ENCODE measurements at places on chromosomes 3 and 15.

GRCh38 chr3:52856666-52857065 is 21.8 kb upstream of the MUSTN1 start:
- DNase-seq, result no peak

GRCh38 chr3:152177757-152178156 is 91.0 kb upstream of the MBNL1 start:
- DNase-seq, result no peak

DNA sequence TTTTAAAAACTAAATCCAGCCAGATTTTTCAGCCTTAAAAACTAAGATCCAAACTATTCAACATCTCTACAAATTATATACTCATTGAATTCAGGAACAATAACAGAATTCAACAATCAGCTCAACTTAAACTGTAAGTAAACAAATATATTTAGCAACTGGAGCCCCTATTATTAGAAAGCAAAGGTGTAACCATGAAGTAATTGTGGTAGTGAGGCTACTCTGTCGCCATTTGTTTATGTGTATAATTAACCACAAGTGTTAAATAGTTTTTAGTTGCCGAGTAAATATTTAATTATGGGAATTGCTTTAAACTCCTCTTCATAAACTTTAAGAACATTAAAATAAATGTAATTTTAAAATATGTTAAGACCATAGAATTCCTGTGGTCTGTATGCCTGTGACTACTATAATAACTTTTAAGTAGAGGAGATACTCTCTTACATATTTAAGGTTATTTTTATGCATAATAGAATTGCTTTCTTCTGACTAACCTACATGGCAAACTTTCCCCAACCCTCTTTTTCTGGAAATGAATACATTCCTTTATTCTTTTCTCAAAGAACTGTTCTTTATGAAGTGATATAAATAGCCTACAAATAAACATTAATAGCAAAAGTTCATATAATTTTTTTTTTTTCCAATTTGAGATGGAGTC is 51.2 kb downstream of the MFN1 start:
- DNase-seq, result no peak

- no peak for DNase-seq
Measured at GRCh38 chr3:10529809-10530208, 24.4 kb upstream of the ATP2B2 start.

- DNase-seq, result no peak
Measured at GRCh38 chr3:110568246-110568645, 503.4 kb upstream of the NECTIN3 start.

- DNase-seq, result no peak
Measured at GRCh38 chr3:52095990-52096775, 39.8 kb upstream of the DUSP7 start.

GRCh38 chr3:178482981-178483380 is 53.3 kb upstream of the KCNMB2 start:
- DNase-seq, result no peak

DNA sequence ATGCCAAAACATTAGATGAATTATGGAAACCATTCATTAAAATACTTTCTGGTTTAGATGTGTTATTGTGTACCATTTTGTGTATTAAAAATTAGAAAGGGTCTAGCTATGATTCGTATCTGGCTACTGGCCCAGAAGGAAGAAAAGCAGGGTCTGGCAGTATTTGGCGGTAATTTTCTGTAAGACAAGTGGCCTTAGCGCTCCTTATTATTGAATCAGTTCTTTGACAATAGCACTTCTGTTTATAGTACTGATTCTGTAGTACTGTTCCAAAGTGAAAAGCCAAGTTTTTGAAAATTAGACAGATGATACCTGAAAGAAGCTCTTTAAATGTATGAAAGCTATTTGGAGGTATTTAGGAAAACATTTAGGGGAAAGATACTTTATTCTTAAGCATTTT is 10.2 kb downstream of the GLCE start:
- DNase-seq, result no peak

DNA sequence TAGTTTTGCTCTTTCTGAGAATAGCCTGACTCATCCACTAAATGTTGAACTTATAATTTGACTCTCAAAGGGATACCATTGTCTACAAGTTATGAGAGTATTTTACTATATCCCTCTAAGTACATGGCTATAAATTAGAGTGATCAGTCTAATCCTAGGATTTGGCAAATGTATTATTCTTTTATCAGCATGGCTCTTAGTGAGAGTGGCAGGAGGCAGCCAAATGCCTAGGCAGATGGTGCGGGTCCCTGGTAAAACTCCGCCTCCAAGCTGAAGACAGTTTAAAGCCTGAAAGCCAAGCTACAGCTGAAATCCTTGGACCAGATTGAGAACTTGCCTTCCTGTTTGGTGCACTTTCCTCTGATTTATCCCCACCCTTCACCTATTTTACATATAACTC is 631.8 kb downstream of the SQOR start:
- no peak for DNase-seq

DNA sequence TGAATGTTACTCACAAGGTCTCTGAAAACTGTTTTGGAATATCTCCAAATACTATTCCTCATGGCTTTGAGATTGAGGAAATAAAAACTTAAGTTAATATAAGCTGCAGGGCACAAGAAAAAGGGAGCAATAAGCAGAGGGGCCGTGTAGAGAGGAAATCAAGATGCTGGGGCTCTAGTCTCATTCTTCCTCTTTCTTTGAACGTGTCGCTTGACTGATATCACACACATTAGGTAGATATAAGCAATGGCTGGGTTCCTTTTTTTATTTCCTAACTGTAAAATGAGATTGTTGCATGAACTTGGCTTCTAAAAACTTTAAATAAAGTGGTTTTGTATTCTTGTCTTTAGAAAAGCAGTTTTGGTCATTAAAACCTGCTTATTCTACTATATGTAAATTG is 326.7 kb upstream of the ROPN1 start:
- no peak for DNase-seq

GRCh38 chr3:197950677-197951061 is 679 bp downstream of the RPL35A start:
- no peak for DNase-seq

DNA sequence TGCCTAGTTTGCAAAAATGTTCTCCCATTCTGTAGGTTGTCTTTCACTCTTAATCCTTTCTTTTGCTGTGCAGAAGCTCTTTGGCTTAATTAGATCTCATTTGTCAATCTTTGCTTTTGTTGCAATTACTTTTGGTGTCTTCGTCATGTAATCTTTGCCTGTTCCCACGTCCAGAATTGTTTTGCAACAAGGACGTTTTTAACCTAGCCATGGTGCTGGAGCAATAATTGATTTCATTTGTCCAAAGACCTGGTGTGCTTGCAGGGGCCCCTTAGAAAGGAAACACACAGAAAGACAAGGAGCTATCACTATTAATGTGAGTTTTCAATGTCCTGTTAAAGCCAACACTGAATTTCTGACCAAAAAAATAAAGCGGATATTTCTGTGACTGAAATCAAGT is 89.1 kb upstream of the GALNT15 start:
- no peak for DNase-seq

- DNase-seq, result no peak
Measured at GRCh38 chr3:178260887-178261565, 275.2 kb upstream of the KCNMB2 start.

GRCh38 chr3:130428871-130429712 is 83.6 kb downstream of the COL6A5 start:
- no peak for DNase-seq

DNA sequence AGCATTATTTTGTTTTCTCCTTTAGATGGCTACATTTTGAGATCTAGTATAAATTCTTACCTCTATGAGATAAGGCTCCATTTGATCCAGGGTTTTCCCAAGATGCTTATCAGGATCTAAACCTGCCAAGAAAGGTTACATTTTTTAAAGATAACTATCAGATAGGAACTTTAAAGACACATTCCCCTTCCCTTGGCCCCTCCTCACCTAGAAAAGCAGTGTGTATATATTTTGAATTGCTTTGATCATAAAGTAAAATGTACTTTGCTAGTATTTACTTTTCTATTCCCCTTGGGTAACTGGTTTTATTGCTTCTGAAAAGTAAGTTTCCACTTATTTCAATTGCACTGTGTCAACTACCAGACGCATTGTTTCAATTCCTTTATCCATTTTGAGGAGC is 135.2 kb downstream of the DPH6 start:
- DNase-seq, result no peak

DNA sequence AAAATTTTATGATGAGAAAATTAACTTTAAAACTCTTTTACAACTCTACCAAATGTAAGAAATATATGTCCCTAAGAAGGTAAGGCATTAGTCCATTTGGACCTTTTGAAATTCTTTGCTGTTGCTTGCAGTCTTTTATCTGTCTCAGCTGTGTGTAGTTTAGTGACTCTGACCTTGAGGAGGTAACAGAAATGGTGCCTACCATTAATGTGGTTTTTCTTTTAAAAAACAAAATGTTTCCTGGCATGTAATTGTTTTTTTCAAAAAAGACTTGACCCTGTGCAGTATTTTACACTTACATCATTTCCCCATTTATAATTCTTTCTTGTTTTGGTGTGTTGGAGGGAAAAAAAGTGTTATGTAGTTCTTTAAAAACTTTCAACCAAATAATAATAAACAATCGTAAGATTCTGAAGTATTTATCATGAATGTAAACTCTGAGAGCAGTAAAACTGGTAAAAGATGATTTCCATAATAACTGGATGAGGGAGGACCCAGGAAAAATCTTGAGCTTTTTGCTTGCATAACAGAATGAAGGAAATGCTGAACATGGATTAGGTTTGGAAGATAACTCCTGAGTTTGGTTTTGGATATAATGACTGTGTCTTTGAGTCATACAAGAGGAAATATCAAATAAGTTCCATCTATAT is 225.1 kb downstream of the CHST2 start:
- no peak for DNase-seq

DNA sequence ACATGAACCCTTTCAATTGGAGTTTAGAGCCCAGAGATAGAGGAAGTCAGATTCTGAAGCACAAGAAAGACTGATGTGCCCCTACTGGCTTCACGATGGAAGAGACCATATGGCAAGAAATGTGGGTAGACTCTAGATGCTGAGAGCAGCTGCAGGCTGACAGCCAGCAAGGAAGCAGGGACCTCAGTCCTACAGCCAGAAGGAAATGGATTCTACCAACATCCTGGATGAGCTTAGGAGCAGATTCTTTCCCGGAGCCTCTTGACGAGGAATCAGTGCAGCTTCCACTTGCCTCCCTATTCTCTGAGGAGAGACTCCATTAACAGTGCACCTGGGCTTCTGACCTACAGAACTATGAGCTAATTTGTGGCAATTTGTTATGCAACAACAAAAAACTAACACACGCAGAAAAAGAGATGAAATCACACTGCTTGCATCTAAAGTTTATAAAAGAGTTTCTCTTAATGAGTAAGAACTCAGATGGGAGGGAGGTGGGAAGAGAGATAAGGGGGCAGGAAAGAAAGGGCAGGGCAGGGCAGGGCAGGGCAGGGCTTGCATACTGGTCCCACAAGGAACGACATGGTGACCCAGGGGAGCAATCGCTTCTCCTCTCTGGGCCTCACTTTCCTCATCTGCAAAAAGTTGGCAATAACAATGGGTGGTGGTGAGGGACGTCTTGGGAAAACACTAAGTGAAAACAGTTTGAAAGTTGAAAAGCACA is 440.9 kb downstream of the FOXP1 start:
- DNase-seq, result no peak

GRCh38 chr3:172675441-172676193 is 35.2 kb downstream of the NCEH1 start:
- DNase-seq, result no peak

DNA sequence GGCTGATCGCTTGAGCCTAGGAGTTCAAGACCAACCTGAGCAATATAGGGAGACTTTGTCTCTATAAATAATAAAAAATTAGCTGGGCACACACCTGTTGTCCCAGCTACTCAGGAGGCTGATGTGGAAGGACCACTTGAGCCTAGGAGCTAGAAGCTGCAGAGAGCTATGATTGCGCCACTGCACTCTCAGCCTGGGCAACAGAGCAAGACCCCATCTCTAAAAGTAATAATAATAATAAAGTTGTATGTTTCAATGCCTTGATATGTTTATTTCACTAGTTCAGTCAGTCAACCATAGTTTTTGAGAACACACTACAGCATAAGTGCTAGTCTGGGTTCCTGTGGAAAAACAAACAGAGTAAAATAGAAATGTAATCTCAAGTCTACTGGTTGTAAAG is 36.5 kb downstream of the IGF2BP2 start:
- no peak for DNase-seq

- no peak for DNase-seq
Measured at GRCh38 chr15:57503911-57504598, 87.6 kb upstream of the MYZAP start.

DNA sequence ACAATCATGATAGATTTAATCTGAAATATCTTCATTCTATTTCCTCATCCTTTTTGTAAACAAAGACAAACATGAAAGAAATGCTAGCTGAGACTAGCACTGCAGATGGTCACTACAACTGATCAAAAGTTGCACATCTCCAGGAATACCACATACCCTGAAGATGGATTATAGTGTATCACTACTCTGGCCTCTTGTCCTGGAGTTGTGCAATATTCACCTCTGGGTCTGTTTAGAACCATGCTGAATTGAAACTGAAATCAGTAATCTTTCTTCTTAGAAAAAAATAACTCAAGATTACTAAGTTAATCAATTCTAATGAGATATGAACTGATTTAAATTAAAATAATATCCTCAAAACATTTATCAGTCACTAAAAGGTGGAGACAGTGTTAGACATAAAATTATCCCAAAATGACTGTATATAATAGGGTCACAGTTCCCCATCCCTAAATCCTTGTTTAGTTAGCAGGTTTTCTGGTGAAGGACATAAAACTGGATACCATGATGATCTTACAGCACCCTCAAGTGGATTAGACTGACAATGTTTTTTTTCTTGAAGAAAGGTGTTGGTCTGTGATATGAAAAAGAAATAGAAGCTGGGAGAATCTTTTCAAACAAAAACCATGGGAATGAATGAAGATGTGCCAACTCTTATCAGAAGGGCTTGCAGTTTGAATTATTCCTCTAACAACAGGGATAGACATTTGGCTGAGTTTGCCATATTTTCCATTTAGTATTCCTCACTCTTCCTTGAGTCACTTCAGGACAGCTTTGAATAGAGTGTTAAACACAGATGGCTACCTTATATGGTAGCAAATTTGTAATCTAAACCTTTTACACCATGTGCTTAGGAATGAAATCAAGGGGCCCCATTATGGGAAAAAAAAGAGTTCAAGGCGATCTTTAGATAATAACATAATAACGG is 7.1 kb upstream of the TTC14 start:
- DNase-seq, result no peak

DNA sequence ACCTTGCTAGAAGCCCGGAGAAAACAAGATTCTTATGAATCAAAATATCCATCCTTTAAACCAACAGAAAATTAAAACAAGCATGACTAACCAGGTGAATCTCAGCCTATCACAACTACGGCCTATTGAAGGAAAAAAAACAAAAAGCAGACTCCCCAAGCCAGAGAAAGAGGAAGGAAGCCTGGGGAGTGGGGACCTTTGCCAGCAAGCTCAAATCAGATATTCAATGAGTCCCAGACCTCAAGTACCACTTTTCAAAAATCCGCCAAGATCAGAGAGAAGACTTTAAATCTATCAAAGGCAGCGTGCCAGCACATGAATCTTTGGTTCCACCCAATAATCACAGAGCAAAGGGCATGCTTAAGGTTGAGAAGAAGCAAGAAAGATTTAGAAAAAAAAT is 253.8 kb downstream of the NTRK3 start:
- no peak for DNase-seq
